ENCODE measurements at places on chromosomes 2 and 18.

DNA sequence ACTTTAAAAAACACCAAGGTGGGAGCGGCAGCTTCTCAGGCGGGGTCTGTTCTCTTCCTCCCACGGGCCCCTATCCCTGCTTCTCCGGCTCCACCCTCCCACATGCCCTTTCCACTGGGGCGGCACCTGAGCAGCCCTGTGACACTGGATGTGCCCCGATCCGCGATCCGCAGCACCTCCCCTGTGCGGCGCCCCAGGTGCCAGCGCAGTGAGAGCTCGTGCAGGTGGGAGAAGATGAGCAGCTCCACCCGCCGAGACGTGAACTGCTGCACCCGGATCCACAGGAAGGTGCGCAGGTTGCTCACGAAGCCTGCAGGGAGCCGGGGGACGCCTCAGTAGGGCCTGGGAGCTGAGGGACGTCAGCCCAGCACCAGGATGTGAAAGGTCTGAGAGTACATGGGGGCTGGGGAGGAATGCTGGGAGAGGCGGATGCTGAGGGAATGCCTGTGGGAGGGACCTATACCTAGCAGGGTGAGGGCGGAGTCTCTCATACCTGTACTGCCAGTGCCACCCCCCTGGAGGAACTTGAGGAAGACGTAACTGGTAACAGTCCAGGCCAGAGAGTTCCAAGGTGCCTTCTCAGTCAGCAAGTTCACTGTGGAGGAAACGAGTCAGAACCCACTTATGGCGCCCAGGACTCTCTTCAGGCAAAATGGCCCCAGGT, 2.8 kb downstream of the ABCB6 start:
- DNase-seq: no peak

DNA sequence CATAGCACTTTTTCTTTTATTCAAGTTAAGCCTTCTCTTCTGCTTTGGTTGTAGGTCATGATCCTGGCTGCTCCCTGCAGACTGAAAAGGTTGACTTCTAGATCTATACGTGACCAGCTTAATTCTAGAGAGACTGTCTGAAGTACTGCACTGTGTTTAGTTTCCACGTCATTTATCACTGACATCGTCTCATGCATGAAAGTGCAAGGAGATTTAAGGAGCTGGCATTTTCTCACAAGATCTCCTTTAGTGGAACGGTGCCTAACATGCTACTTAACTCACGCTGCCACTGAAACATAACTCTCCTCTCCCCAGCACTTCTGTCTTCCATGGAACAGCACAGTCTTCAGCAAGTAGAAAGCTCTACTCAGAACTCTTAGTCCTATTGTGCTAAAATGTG, 583.0 kb upstream of the KLHL29 start:
- no peak for DNase-seq

DNA sequence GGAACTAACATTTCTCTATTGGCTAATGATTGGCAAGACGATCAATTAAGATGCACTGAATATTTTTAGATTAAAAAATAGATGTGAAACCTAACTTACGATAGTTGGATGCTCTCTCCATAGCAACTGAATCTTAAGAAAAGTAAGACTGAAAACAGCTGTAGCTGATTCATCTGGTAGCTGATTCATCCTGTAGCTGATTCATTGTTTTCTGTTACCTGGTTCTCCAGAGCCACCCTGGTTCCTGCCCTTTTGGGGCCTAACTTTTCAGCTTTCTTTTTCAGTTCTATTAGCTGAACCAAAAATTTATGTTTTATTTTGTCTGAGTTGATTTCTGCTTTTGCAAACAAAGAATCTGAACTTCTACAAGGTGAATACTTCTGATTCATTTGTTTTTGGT, 22.7 kb upstream of the SPR start:
- DNase-seq: no peak

- no peak for DNase-seq
Observed at GRCh38 chr2:38116762-38117161, 40.8 kb upstream of the CYP1B1 start.

DNA sequence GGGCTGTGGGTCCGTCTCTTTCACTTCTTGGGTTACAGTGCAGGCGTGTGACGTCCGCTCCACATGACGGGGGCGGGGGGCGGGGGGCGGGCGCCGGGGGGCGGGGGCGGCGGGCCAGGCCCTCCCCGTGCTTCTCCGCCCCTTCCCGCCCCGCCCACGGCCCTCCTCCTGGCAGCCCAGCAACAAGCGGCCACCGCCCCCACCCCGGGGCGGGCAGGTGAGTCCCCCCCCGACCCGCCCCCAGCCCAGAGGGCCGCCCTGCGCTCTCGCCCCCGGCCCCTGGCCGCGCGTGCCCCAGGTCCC, 3.6 kb downstream of the ZNF516 start:
- peak; percentile 63 for DNase-seq

DNA sequence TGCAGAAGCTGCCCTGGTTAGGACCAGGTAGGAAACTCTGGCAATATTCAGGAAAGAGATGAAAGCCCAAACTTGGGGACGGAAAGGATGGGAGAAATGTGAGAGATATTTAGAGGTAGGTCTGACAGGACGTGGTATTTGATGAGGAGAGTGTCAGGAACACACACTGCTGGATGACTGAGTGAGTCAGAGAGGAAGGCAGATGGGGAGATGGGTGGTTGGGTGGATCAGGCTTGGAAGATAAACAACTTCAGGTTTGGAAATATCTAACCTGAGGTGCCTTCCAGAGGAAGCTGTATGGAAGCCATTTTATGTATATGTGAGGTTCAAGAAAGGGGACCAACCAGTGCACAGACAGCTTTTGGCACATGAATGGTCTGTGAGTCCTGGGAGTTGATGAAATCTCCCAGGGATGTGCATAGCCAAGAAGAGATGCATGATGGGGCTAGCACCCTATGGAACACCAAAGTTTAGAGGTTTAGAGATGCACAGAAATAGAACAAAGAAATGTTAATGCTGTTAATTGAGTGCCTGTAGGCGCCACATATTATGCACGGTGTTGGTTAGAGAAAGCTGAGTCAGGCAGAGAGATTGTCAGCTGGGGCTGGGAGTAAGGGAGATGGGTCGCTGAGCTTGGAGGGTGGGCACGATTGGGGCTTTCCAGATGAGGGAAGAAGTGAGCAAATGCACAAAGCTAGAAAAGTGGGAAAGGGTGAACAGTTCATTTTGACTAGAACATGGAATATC, 101.0 kb downstream of the VIT start:
- no peak for DNase-seq

DNA sequence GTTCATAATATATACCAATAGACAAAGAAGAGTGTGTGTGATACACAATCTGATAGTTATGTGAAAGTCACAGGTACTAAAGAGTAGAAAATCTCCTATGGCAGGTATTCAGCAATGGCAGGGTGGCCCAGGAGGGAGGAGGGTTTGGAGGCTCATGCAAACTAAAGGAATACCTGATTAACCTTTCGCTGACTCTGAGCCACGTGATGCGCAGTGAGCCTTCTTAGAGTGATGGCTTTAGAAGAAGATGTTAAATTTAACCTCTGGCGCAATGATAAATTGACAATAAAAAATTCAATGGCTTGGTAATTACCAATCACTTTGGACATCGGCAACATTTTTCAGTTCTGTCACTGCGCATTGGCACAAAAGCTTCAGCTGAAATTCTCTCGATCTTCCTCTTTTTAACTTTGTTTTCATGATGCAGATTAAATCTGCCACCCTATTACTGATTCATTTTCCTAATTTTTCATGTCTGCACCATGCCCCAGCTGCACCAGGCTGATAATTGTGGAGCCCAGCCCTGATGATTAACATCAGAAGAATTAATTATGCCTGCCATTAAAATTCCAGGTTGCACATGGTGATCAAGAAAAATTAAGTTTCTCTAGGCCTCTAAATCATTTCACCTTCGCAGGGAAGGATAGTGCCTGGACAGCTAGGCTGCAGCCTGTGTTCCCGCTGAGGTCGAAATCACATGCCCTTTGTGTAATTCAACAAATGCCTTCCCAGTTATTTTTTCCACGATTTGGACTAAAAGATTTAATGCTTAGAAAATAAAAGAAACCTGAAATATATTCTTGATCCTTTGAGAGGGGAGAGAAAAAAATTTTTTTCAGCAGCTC, 250.6 kb upstream of the HNRNPA3 start:
- no peak for DNase-seq

GRCh38 chr18:47172476-47172875, 3.7 kb downstream of the IER3IP1 start:
- no peak for DNase-seq

GRCh38 chr2:55232863-55233657, 572 bp downstream of the RPS27A start:
- DNase-seq: no peak

- DNase-seq: no peak
Observed at GRCh38 chr2:67834482-67834881, 228.3 kb downstream of the C1D start.

- no peak for DNase-seq
Observed at GRCh38 chr2:9004338-9005204, 1.1 kb upstream of the MBOAT2 start.

GRCh38 chr2:123723706-123724105, 301.4 kb upstream of the CNTNAP5 start:
- DNase-seq: no peak

GRCh38 chr2:112627060-112628040, 18.4 kb upstream of the SLC20A1 start:
- no peak for DNase-seq

GRCh38 chr2:27441958-27442919, at the start of gene KRTCAP3:
Gene KRTCAP3 (plus strand): TSS chr2:27442381. CDS start chr2:27442413, 32 bp downstream.
- DNase-seq: no peak

DNA sequence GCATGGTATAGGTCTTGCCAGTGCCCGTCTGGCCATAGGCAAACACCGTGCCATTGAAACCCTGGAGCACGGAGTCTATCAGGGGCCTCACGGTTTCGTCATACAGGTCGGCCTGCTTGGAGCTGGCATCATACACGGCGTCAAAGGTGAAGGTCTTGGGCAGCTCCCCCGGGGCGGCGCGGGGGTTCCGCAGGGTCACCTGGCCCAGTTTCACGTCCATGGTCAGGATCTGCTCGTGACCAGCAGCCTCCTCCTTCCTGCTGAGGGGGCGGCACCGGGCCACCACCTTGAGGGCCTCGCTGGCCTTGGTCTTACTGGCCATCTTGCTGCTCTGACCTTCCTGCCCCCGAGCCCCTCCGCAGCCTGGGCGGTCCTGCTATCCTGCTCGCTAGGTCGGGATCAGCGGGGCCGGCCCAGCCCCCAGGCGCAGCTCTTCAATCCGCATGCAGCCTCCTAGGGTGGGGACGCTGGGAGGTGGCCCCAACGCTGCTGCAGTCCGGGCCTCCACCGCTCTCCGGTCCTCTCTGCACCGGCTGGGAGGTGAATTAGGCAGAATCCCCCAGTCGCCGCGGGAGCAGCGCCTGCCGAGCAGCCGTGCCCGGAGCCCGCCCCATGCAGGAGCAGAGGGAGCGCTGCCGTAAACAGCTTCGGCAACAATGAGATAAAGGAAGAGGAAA, 563 bp downstream of the KIF3C start:
- DNase-seq: no peak

DNA sequence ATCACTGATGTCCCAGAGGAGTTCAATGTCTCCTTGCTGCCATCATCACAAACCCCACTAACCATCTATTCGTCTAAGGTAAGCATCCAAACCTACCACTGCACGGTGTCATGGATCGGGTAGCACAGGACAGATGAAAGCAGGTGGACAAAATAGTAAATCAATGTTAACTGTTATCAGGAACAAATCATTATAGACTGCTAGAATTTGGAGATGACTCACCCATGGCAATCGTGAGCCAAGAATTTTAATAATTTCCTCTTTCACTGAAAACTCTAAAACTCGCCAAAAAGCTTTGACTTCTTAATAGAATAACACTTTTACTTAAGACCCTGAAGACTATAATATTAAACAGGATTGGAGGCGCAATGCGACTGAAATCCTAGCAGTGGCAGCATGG, 33.7 kb upstream of the BZW1 start:
- DNase-seq: no peak

DNA sequence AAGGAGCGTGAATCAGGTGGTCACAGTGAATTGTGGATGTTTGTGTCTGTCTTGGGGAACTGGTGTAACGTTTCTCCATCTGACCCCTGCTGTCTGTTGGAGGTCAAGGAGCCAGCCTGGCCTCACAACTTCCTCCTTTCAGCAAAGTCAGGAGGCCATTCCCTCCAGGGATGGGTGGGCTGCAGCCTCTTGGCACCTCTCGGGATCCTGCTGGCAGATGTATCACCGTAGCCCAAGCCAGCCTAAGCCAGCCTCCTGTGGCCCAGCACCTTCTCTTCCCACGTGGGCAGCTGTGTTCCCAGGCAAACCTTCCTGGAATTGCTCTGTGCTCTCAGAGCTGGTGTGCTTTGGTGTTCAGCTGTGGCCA, 30.5 kb downstream of the HPCAL1 start:
- DNase-seq: no peak

Measured in activated CD8-positive, alpha-beta memory T cell treated with anti-CD3 and anti-CD28 coated beads for 4 hours (primary cell).